ENCODE measurements at places on chromosomes 1 and 21. TPM values are rescaled to one million over a fixed set of nuclear protein-coding genes. Genes with fewer than 3 reads are reported as not detected.

The TMIGD3 gene
- total RNA-seq: not detected

The NPHS2 gene
- total RNA-seq: not detected

The VPS13D gene
- total RNA-seq: 41.1 TPM

The ACTL8 gene
- total RNA-seq: not detected

The OR10J1 gene
- total RNA-seq: not detected

The KIAA0040 gene
- 0.73 TPM for total RNA-seq

The PKP1 gene
- not detected for total RNA-seq

The FCRLB gene
- 0.27 TPM for total RNA-seq

The TSPEAR gene
- total RNA-seq: not detected

Measured in osteocyte (in vitro differentiated cells).